ENCODE measurements at places on chromosomes 12 and 14. TPM values are rescaled to one million over a fixed set of nuclear protein-coding genes. Genes with fewer than 3 reads are reported as not detected.

- H3K4me3 ChIP-seq = no peak overlapping the region
- H3K27me3 ChIP-seq = no peaks in the 10 kb centered on the region
- no peaks in the 10 kb centered on the region for H3K36me3 ChIP-seq
- no peaks in the 10 kb centered on the region for H3K4me1 ChIP-seq
- no peak overlapping the region for H3K27ac ChIP-seq
Observed at GRCh38 chr14:36162267-36162666, 14.3 kb downstream of the PTCSC3 start.

GRCh38 chr12:63941879-63942278 lies 97.4 kb downstream of the SRGAP1 start:
- no peak for DNase-seq
- H3K27me3 ChIP-seq = no peaks in the 10 kb centered on the region
- H3K27ac ChIP-seq = no peak overlapping the region
- H3K36me3 ChIP-seq = no peaks in the 10 kb centered on the region
- no peaks in the 10 kb centered on the region for H3K4me1 ChIP-seq

- H3K27me3 ChIP-seq = no peaks in the 10 kb centered on the region
- H3K4me3 ChIP-seq = no peak overlapping the region
- peaks cover 11% of the 10 kb centered on the region for H3K4me1 ChIP-seq
- H3K36me3 ChIP-seq = peaks cover 33% of the 10 kb centered on the region
- no peak overlapping the region for H3K27ac ChIP-seq
- no peak for DNase-seq
Observed at GRCh38 chr14:95456281-95456680, 60.2 kb downstream of the SYNE3 start.

DNA sequence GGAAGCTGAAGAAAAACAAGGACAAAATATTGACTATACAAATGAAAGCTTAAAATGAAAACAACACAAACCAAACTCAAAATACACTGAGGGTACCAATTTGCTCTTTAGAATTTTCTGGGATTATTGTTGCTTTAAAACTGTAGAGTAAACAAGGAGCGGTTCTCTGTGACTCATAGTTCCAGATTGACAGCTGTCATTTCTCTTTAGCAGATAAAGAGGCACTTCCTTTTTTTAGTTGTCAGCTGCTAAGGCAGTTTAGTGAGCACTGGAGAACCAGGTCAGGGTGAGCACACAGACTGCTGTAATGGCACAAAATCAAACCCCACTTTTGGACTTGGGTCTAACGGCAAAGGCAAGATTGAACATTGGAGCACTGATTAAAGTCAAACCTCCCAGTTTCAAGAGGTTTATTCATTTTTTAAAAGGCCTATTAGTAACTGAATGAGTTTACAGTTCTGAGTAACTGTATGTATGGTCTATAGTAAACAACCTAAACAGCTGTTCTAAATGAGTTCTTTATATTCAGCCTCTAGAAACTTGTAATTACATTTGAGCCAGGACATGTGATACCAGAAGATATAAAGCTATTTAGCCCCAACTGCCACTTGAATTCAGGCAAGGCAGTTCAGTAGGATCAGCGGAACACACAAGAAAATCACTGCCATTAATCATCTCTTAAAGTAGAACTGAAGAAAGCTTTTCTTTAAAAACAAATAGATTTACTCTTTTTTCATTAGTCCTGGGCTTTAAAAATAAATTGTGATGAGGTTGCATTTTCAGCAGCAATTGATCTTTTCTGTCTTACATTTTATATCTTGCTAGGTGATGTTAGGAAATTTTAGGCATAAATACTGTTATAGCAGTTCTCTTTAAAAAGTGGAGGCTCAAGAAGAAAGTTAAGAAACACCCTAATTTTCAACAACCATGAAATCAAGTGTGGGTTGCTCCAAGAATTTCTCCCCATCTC lies 71.7 kb upstream of the PRICKLE1 start:
- H3K36me3 ChIP-seq = no peaks in the 10 kb centered on the region
- H3K27me3 ChIP-seq = no peaks in the 10 kb centered on the region

DNA sequence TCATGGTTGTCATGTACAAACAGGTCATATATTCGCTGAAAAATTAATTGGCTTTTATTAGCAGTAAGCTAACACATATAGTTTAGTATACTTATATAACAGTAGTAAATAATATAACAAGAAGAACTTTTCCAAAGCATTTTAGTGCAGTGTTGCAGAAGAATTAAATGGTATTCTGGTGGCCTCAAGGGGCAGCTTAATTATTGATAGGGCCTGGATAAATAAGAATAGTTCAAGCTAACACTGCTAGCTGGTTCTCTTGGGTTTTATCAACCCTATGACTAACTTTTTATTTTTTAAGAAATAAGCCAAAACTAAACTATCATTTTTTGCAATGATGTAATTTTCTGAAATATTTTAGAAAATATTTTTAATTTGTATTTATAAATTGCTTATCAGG lies 152.1 kb downstream of the SRGAP1 start:
- H3K4me3 ChIP-seq = no peak overlapping the region
- H3K27me3 ChIP-seq = no peaks in the 10 kb centered on the region
- H3K36me3 ChIP-seq = no peaks in the 10 kb centered on the region
- H3K4me1 ChIP-seq = no peaks in the 10 kb centered on the region
- no peak for DNase-seq

DNA sequence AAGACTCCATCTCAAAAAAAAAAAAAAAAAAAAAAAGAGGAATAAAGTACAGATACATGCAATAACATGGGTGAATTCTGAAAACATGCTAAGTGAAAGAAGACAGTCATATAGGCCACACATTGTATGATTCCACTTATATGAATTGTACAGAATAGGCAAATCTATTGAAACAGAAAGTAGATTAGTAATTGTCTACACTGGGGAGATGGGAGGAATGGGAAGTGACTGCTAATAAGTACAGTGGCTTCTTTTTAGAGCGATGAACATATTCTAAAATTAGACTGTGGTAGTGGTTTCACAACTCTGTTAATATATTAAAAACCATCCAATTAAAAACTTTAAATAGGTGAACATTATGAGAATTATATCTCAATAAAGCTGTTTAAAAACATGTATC lies 74.4 kb downstream of the ANKS1B start:
- no peak overlapping the region for H3K27ac ChIP-seq
- DNase-seq = no peak
- H3K36me3 ChIP-seq = no peaks in the 10 kb centered on the region
- H3K4me3 ChIP-seq = no peak overlapping the region
- H3K4me1 ChIP-seq = no peaks in the 10 kb centered on the region

DNA sequence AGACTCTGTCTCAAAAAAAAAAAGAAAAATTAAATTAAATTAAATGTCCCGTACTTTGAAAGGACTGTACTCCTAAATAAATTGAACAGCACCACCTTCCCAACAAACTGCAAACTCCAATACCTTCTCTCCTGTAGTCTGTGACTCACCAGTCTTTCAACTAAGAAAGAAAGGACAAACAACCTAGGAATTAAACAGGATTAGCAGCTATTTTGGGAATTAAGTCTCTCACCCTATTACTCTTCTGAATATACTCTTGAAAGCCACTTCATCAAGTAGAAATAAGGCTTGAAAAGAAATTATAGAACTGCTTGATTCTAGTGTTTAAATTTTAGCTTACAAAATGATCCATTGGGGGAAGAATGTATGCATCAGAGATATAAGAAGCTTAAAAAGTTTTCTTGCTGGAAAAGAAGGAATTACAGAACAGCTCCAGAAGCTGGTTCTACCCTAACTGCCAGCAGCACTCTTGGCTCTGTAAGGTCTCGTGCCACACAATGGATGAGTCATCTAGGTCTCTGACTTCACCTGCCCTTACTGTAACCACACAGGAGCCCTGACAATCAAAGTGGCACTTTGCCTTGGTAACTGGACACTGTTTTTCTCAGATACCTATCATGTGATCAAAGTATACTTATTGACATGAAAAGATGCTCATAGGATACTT lies 57.0 kb upstream of the CERS5 start:
- H3K36me3 ChIP-seq = no peaks in the 10 kb centered on the region
- H3K27ac ChIP-seq = no peak overlapping the region
- H3K4me3 ChIP-seq = no peak overlapping the region
- no peak for DNase-seq

DNA sequence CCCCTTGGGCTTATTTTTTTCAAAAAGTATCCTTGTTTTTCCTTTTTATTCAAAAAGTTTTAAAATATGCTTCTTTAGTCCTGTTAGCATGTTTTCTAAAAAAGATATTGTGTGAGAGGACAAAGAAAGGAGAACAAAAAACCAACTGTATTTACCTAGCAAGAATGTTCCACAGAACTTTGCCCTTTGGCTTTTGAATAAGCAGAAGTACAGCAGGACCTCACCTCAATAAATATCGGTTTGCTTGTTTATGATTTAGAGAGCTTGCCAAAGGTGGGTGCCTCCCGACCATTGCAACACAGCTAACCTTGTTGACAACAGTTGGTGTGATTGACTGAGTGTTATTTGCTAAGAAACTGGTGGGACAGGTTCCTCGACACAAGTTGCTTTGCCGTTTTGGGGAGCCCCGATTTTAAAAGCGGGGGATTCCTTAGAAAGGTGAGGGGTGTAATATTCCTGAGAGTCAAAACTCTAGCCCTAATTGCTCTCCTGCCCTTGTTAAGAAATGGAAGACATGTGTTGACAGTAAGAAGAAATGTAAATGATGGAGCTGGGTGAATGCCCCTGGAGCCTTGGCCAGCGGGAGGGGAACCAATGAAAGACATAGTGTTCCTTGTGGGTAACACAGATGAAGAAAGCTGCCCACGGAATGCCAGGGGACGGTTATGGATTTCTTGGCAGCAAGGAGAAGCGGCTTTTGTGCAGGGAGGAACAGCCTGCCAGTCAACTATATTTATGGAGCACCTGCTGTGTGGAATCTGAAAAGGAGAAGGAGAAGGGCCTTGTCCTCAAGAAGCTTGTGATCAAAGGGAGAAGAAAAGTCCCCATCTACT lies 13.7 kb downstream of the MYBPC1 start:
- DNase-seq = no peak
- H3K27me3 ChIP-seq = no peaks in the 10 kb centered on the region
- no peaks in the 10 kb centered on the region for H3K4me1 ChIP-seq
- H3K36me3 ChIP-seq = no peaks in the 10 kb centered on the region
- H3K27ac ChIP-seq = no peak overlapping the region

DNA sequence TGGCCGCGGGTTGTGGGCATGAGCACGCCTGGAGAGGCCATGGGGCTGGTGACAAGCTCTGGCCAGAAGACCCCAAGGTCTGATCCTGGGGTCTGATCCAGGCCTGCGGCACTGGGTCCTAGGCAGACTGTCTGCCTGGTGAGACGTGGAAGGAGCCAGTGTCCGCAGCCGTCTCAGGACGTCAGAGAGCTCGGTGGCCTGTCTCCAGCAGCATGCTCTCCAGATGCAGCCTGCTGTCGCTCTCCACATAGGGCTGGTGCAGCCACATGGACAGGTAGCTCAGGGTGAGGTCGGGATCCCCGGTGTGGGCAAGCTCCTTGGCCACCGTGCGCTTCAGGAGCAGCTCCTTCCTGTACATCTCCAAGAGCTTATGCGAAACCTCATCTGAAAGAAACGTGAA lies 14.3 kb downstream of the CINP start:
- DNase-seq = no peak
- no peak overlapping the region for H3K27ac ChIP-seq
- no peaks in the 10 kb centered on the region for H3K4me1 ChIP-seq
- no peak overlapping the region for H3K4me3 ChIP-seq
- H3K36me3 ChIP-seq = peaks cover 21% of the 10 kb centered on the region

- H3K4me1 ChIP-seq = no peaks in the 10 kb centered on the region
- H3K27me3 ChIP-seq = no peaks in the 10 kb centered on the region
- H3K27ac ChIP-seq = no peak overlapping the region
Observed at GRCh38 chr14:99350751-99351150, 78.8 kb upstream of the BCL11B start.

GRCh38 chr12:54160769-54161480 lies 27.9 kb downstream of the SMUG1 start:
- DNase-seq = no peak
- no peak overlapping the region for H3K27ac ChIP-seq
- H3K36me3 ChIP-seq = no peaks in the 10 kb centered on the region
- no peaks in the 10 kb centered on the region for H3K27me3 ChIP-seq
- H3K4me1 ChIP-seq = no peaks in the 10 kb centered on the region

The P2RX7 gene
- 4.3 TPM for total RNA-seq

The LMNTD1 gene
- not detected for total RNA-seq

The LARP4 gene
- 110 TPM for total RNA-seq

The C12orf56 gene
- total RNA-seq = not detected

The OTOGL gene
- not detected for total RNA-seq

Measured in CD8-positive, alpha-beta memory T cell (primary cell).